ENCODE measurements at places on chromosomes 13 and 19.
A peak's percentile ranks its signal among the peaks of the same experiment; 100 is the strongest.

GRCh38 chr19:38683393-38684077, 36.1 kb downstream of the ACTN4 start:
- DNase-seq = peak; percentile 68

GRCh38 chr19:3201072-3201700, 15.5 kb downstream of the NCLN start:
- DNase-seq = no peak

- DNase-seq = no peak
Measured at GRCh38 chr19:39126312-39127187, 964 bp downstream of the PAK4 start.

DNA sequence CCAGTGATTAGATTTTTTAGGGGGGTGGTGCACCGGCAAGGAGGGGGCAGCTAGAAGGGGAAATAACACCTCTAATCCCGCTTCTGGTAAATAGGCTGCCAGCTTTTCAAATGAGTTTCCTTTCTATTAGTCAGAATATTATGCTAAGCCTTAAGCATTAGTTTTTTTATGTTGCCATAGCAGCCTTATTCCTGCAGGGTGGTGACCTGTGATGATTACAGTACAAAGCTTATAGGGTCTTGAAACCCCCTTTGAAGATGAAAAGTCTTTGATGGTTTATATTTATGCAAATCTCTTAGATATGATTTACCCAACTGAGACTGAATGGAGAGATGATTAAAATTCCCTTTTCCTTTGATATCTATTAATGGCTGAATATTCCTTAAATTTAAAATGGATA, 109.8 kb downstream of the ZIC5 start:
- DNase-seq = no peak

GRCh38 chr13:88000239-88000638, 329.1 kb downstream of the SLITRK5 start:
- no peak for DNase-seq

GRCh38 chr19:31497709-31498108, 148.5 kb upstream of the TSHZ3 start:
- no peak for DNase-seq

DNA sequence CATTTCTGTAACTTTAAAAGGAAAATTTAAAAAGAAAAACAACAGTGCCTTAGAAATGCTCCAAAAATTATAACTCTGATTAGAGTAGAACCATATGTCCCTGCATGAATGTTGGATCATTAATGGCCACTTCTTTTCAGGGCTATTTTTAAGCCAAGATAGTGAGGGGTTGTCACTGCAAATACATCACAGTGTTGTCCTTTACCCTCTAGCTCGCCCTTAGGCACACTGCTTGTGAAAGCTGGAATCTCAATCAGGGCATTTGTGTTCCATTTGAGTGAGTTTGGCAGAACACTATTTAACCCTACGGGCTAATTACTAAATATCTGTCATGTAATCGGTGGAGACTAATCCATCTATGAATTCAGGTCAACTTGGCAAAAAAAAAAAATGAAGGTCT, 212.2 kb downstream of the NHLRC3 start:
- DNase-seq = no peak

DNA sequence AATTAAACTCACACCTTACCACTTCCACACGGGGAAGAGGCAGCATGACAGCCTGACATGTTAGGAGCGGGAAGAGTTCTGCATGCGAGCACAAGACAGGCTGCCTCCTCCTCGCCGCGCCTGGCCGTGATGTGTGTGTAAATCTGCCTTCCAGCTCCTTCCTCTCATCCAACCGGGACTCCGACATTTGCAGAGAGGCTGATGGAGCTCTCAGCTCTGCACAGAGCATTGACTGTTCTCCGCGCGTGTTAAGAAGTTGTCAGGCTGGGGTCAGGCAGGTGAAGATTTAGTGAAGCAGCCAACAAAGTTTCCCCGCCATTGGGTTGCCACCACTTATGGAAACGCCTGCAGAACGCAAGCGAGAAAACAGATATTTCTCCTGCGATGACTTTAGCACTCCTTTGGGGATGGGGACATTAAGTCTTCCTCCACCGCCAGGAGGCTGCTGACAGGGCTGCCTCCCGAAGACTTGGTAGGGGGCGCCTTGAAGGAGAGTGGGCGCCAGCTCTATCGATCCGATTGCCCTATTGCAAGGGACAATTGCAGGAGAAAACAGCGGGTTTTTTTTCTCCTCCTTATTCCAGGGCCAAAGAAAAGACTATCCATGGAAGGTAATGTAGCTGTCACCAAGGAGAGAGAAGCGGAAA, 213.9 kb upstream of the TSHZ3 start:
- no peak for DNase-seq

GRCh38 chr13:45101327-45102018, 18.8 kb upstream of the GTF2F2 start:
- no peak for DNase-seq

DNA sequence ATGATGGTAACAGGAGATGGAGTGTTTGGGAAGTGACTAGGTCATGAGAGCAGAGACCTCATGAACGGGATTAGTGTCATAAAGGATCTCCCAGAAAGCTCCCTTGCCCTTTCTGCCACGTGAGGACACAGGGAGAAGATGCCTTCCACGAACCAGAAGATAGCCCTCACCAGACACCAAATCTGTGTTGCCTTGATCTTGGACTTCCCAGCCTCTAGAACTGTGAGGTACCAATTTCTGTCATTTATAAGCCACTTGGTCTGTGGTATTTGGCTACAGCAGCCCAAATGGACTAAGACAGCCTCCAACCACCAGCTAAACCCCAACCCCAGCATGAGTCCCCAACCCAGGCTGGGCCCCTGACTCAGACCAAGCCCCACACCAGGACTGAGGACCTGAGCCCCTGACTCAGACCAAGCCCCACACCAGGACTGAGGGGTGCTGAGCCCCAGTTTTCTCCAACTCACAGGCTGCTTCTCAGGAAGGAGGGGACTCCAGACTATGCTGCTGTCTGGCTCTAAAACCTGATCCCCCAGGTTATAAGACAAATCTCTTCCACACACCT, 54.1 kb downstream of the PTPRS start:
- no peak for DNase-seq

- DNase-seq = no peak
Measured at GRCh38 chr19:48953990-48954594, 583 bp upstream of the BAX start.

DNA sequence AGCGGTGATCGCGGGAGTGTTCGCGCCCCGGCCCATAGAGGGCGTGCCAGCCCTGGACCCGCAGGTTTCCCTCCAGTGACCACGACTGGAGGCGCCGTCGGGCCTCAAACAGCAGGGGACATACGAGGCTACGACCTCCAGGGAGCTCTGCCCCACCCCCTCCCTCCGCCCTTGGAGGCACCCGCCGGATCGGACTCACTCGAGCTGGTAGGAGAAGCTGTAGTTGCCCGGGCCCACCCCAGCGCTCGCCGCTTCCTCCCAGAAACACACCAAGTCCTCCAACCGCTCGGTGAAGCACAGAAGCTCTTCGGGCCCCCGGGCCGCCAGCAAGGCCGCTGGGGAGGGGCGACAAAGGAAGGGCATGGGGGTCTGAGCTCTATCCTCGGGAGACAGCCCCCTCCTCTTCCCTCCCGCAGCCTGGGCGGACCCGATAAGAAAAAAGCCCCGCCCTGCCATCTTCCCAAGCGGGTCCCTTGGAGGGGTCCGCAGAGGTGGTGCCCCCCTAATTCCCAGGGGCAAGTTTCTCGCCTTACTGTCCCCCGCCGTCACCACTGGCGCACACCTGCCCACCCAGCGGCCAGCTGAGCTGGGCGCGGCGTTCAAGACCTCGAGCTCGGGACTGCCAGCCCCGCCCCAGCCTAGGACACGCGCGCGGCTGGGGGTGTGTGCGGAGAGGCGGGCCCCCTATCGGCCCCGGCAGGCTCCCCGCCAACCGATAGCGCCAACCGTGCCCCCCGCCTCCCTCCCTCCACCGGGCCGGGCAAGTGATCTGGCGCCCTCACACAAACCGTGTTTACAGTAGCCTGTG, 1.0 kb downstream of the EPOR start:
- DNase-seq = peak; percentile 29

DNA sequence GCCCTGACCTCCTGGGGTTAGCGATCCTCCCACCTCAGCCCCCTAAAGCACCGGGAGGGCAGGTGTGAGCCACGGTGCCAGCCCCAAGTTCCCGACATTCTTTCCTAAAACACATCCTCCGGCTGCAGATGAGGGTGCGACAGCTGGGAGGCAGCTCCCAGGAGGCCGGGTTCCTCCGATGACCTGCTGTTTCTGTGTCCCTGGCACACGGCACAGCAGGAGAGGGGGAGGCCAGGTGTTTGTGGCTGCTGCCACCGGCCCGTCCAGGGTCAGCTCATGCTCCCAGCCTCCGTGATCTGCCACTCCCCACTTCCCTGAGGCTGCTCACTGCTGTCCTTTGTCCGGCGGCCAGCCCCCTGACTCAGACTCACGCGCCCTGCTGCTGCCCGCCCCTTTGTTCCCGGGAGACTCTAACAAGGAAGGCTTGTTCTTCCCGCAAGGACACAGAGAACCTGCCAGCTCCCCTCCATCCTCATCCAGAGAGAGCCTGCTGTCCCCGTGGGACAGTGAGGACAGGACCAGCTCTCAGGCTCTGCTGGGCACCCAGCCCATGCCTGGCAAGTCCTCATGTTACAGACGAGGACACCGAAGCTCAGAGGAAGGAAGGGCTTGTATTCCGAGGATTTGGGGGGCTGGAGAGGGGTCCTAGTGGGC, 10.6 kb upstream of the MADCAM1 start:
- no peak for DNase-seq

DNA sequence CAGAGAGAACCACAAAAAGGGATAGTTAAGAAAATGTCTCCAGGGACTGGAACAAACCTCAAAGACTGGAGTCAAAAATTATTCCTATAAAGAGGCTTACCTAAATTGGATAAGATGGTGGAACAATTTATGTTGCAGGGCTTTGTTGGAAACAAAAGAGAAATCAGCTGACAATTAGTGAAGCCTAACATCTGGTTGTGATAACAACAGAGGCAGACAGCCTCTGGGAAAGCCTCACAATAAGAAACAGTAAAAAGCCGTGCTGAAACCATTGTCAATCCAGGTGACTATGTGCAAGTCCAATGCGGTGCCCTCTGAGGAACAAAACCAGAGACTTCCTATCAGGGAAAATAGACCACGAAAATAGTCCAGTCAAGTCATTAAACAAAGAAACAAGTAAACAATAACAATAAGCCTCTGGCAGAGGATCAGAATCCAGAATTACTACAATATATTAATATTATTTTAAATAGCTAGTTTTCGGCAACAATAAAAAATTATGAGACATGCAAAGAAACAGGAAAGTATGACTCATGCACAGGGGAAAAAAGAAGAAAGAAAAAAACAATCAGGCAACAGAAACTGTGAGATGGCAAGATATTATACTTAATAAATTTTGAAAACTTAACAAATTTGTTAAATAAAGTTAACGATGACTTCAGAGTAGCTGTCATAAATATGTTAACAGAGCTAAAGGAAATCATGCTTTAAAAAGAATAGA, 99.7 kb upstream of the RXFP2 start:
- DNase-seq = no peak

DNA sequence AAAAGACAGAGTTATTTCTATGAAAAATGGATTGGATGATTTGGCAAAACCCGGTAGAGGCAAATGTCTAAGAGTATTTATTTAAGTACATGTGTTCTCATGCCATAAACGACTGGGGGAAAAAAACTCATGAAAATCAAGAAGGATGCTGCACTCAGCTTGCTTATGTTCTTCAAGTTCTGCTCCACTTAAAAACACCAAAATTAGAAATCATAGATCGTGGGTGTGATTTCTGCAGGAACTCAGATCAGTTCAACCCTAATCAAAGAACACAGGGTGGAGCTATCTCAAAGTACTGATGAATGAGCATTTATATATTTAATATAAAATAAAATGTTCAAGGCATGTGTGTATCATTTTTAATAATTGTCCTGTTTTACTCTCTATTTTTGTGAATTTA, 103.8 kb downstream of the FGF14 start:
- DNase-seq = no peak

DNA sequence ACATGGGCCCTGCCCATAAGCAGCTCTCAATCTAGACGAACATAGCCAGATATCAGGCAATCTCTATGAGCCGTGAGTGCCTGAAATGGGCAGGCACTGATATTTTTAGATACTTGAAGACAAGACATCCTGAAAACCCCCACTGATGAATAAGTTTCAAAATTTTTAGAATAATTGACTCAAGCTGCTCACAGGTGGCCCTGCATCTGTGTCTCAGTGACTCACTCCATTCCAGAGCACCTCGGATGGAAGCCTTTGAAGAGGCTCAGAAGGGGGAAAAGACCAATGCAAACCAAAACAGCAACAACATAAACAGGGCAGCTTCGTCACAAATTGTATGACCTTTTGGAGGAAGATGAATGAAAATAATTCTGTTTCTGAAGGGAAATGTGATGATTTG, 42.8 kb upstream of the SLC46A3 start:
- DNase-seq = no peak

- DNase-seq = peak; percentile 37
Measured at GRCh38 chr19:51777570-51778462, 16.8 kb downstream of the FPR2 start.

DNA sequence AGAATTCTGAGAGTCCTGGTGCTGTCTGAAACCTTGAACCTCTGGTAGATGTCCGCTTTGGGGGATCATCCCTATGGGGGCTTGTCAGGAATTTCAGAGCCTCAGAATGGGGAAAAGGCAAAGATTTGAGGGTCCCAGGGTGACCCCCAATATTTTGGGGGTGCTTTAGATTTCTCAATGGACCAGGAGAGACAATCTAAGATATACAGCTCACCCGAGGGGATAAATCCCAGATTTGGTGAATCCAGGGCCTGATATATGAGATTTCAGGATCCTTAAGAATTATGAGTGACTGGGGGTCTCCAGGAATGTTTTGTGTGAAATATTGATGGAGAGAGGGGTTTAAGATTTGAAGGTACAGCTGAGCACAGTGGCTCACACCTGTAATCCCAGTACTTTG, 3.3 kb downstream of the CAPN12 start:
- no peak for DNase-seq

DNA sequence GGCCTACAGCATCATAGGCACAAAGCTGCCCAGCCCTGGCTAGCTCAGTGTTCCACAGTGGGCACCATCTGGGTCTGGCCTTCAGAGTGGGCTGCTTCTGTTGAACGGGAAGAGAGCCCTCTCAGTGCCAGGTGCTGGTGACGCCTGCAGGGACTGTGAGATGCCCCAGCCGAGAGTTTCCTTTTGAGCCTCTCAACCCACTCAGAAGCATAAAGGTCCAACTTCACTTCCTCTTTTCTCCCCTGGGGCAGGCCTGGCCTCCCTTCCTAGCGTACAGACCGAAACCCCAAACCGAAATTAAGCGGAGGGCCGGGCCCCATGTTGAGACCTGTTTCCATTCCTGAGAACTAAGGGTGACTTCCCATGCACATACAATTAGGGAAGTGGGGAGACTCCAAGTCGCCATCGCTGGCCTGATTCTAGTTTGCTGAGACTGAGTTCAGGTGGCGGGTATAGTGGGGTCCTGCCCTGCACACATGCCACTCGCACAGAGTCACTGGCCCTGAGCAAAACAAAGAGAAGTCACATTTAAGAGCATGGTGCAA, 6.9 kb downstream of the RAB8A start:
- DNase-seq = no peak

- DNase-seq = peak; percentile 58
Measured at GRCh38 chr19:19538061-19538784, at the start of gene CILP2. CILP2 (plus strand) TSS chr19:19538265; CDS start chr19:19538350, 85 bp downstream.
